Bronchial epithelial cell (primary cell): ENCODE measurements at places on chromosomes 4 and X. TPM values are rescaled to one million over a fixed set of nuclear protein-coding genes. Genes with fewer than 3 reads are reported as not detected.

Gene SLC25A53
- total RNA-seq: 4.2 and 7.0 TPM in 2 replicates

Gene SHROOM3
- 6.3 and 8.6 TPM in 2 replicates for total RNA-seq

Gene TSPAN6
- total RNA-seq: 16.6 and 18.1 TPM in 2 replicates

Gene NPY1R
- total RNA-seq: 0.26 TPM in 1 of 2 replicates, not detected in the other

Gene CTAG1B
- not detected in 2 replicates for total RNA-seq

Gene CDX4
- not detected in 2 replicates for total RNA-seq

Gene STK32B
- under 0.01 TPM in 1 of 2 replicates, not detected in the other for total RNA-seq

DNA sequence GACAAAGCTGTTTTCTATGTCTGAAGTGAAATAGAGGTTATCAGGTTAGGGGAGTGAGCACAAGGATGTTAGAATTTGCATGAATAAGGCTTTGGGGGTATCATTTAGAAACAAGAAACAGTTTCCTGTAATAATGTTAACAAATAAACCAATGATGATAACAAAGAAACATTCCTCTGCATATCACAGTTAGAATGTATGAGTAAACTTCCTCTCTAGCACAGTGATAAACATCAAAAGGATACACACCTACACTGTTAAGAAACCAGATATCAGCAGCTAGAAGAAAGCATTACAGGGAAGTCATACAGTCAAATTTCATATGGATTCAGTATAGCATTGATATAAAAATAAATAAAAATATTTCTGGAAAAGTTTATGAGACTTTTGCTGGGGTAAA lies 340.0 kb upstream of the MAGEB16 start:
- DNase-seq: peak; percentile 34

GRCh38 chr4:103002551-103002950 lies 17.0 kb downstream of the SLC9B1 start:
- peak; percentile 23 for DNase-seq

DNA sequence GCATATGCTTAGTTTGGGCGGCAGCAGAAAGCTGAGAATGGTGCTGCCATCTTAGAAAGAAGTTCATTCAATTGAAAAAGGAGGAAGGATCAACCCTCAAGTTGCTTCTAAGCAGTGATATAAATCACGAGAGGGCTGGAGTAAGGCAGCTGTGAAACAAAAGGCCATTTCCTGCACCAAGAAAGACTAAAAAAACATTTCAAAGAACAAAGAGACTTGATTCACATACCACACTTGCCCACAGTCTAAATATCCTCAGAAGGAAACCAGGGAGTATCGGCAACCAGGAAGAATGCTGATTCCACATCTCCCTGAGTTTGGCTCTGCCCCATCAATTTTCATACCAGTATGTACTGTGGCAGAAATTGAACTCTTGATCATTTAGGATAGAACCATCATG lies 240.1 kb downstream of the OPHN1 start:
- no peak for DNase-seq

GRCh38 chrX:107565931-107566603 lies 62.2 kb upstream of the PRPS1 start:
- DNase-seq: peak; percentile 64

- no peak for DNase-seq
Measured at GRCh38 chrX:71236836-71237235, 13.8 kb downstream of the GJB1 start.

GRCh38 chr4:2798399-2799223 lies 5.7 kb downstream of the SH3BP2 start:
- peak; percentile 15 for DNase-seq

GRCh38 chr4:104073229-104073628 lies 353.4 kb upstream of the TACR3 start:
- DNase-seq: no peak

- DNase-seq: no peak
Measured at GRCh38 chr4:2060611-2061185, 1.6 kb downstream of the NAT8L start.

GRCh38 chr4:21780148-21780547 lies 168.4 kb downstream of the KCNIP4 start:
- DNase-seq: no peak

DNA sequence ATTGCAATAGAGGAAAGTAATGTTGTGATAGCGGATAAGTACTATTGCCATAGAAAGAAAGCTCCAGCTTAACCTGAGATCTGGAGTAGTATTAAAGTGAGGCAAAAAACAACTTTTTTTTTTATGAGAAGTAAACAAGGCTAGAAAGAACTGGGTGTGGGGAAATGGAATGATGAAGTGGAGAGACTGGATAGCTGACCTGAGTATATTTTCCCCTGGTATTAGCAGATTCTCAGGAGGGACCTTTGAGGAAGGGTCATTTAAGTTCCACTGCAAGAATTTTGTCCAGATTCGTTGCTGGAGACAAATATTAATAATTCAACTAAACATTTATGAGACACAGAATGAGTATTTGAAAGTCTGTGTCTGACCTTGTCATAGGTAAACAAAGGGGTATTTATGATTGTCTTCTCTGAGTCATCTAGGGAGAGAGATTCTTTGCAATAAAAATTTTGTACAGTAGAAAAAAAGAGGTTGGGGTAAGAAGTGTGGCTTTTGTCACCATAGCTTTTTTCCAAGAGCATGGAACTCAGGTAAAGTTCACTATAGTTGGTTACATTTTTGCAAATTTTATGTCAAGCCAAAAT lies 2095.9 kb downstream of the ARAP2 start:
- peak; percentile 53 for DNase-seq

DNA sequence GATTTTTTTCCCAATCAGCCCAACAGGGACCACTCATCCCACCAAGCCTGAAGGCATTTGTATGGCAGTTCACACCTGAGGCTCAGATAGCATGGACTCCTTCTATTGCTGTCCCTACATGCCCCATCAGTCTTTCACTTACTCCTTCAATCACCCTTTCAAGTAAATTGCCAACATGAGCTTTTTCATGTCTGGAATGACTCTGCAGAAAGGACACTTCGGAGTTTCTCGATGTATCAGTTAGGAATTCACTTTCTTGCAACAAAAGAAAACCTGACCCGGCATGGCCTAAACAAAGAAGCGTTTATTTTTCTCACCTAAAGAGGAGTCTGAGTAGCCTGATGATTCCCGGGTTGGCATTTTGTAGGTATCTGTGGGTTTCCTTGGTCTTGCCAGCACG lies 38.6 kb downstream of the RXFP1 start:
- DNase-seq: no peak

DNA sequence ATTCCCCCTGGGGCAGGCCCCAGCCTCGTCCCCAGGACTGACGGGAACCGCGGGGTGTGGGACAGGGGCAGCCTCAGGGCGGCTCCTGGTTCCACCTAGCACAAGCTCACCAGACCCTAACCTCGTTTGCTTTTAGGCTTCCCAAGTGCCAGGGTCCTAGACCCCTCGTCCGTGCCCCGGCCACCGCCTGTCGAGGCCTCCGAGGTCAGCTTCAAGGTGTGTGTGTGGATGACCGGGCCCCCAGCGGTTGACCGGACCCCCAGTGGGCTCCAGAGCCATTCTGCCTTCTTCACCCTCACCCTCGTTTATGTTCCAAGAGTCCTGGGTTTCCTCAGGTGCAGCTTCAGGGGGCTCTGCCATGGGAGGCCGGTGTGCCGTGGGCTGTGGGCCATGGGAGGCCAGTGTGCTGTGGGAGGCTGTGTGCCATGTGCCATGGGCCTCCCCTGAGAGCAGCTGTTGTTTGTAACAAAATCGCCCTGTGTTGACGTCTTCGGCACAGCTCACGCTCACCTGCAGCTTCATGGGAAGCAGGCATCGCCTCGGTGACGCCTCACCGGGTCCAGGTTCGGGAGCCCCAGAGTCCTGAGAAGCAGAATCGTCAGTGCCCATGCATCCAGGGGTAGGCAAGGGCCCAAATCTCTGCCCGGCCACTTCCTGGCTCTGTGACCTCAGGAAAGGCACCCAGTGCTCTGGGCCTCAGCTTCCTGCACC lies 43.0 kb upstream of the HMX1 start:
- no peak for DNase-seq

DNA sequence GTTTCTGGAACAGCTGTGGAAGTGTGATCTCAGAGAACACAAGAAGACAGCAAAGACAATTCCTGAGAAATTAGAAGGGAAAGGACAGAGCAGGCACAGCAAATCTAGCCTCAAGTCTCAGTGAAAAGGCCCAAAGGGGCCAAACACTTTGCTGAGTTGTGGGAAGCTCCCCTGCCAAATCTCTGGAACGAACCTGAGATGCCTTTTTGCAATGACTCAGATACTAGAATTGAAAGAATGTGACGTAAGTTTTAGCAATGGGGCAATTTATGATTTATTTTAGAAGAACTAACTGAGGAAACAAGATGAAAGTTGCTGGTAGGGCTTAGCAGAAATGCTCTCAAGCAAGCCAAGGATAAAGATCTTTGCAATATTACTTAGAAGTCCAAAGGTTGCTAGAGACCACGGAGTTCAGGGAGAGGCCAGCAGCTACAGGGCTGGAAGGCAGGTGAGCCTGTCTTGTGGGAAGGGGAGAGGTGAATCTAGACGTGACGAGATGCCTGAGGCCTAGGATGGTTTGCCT lies 92.8 kb downstream of the AMELX start:
- DNase-seq: peak; percentile 51

DNA sequence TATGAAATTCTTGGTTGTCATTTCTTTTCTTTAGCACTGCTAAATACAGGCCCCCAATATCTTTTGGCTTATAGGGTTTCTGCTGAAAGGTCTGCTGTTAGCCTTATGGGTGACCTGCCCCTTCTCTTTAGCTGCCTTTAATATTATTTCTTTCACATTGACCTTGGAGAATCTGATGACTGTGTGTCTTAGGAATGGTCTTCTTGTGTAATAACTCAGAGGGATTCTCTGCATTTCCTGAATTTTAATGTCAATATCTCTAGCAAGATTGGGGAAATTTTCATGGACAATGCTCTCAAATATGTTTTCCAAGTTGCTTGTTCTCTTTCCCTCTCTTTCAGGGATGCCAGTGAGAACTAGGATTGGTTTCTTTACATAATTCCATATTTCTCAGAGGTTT lies 292.4 kb downstream of the SLC7A11 start:
- no peak for DNase-seq

DNA sequence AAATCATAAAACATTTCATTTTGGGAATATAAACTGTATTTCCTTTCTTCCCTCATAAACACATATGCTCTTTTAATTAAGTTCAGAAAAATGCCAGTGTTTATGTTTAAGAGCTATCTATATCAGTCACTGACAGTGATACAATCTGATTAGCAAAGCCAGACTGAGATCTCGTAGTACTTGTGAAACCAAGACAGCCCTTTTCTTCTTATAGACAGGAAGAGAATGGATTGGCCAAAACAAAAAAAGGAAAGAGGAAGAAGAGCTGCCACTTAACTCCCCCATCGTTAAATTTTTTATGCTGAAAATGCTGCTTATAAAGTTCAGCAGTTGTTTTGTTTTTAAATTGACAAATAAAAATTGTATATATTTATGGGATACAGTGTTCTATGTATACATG lies 87.4 kb downstream of the PLAC1 start:
- no peak for DNase-seq

- DNase-seq: no peak
Measured at GRCh38 chrX:40158036-40158706, 60.4 kb upstream of the BCOR start.

DNA sequence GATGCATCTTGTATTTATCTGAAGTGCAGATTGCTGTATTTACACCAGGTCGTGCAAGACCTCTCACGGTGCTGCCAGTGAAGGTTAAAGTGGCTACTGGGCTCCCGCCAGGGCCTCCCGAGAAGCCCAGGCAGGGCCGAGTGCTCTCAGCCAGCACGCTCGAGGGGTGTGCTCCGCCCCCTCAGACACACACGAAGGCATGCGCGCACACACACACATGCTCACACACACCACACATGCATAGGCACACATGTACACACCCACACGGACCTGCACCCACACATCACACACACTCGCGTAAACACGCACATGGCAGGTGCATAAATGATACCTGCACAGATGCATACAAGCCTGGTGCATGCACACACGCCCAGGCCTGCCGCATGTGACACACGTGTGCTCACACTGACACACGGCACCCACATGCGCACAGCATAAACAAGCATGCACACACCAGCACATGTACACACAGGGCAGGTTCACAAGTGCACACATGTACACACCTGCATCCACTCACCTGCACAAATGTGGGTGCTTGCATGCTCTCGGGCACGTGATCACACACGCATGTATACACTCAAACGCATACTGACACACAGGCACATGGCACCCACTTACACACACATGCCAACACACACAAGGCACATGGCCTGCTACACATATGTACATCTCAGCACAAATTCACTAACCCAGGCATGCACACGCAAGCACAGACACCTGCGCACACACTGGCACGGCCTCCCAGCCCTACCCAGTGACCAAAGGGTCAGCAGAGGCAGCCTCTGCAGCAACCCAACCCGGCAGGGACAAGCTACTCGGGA lies 71.6 kb downstream of the FAM53A start:
- no peak for DNase-seq

DNA sequence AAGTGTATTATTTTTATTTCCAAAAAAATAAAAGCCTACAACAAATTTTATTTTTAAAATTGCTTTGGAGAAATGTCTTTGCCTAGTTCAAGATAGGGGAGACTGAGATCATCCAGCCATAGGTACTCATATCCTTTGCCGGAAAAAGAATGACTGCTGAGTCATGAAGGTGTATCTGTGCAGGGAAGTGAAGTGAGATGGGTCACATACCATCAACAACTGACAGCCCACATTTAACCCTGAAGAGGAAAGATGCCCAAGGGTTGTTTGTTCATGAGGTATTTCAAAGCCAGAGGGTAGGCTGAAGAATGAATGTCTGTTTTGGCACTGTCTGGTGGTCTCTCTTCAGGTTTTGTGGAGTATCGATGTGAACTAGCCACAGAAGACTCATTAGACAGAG lies 106.7 kb upstream of the TTC29 start:
- DNase-seq: peak; percentile 82

DNA sequence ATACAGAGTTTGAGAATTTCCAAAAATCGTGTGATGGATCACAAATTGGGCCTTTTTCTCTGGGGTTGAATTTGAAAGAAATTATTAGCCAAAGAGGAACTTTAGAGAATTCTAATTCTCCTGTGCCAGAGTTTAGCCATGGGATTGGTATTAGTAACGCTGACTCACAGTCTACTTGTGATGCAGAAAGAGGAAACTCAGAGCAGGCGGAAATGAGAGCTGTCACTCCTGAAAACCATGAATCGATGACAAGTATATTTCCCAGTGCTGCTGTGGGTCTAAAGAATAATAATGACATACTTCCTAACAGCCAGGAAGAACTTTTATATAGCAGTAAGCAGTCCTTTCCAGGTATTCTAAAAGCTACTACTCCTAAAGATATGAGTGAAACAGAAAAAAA lies 64.9 kb downstream of the N4BP2 start:
- peak; percentile 96 for DNase-seq

DNA sequence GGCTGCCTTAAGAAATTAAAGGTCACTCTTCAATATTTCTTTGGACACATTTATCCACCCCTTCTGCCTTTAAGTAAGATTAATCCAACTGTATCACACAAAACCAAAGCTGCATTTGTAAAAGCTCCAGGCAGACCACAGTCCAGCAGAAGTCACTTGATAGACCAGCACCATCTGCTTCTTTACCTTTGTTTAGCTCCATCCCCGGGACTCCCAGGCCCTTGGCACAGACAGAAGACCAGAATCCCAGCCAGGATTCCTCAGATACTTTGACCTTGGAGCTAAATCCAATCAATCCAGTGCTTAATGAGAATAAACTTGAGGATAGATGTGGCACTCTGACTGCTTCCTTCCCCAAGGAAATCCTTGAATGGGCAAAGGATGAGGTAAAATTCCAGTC lies 333.1 kb upstream of the RASGEF1B start:
- no peak for DNase-seq

GRCh38 chrX:112766774-112767173 lies 73.9 kb downstream of the AMOT start:
- no peak for DNase-seq

GRCh38 chrX:106437407-106437806 lies 174.4 kb upstream of the RADX start:
- no peak for DNase-seq

GRCh38 chr4:87390551-87390890 lies 467 bp downstream of the HSD17B11 start:
- no peak for DNase-seq
